ENCODE measurements at places on chromosomes 7 and 10. TPM values are rescaled to one million over a fixed set of nuclear protein-coding genes. Genes with fewer than 3 reads are reported as not detected.

OPTN gene
- total RNA-seq, result 34.8 TPM

PTTG1IP2 gene
- total RNA-seq, result not detected

IDI1 gene
- 45.8 TPM for total RNA-seq

ACTL6B gene
- not detected for total RNA-seq

DNA sequence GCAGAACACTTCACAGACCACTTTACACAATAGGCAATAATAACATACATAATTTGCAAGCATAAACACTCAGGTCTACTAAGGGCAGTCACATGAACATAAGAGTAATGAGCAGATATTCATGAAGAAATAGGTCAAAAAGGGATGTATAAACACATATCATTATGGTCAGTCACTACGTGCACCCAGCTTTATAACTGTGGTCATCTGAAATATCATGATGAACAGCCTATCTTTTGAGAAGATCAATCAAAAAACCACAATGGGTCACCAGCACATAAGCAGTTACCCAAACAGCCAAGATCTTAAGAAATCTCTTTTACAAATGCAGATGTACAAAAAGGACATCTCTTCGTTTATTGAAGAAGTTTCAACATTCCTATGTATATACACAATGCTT lies 35.5 kb upstream of the DRGX start:
- no peak overlapping the region for H3K27ac ChIP-seq
- H3K27me3 ChIP-seq, result no peaks in the 10 kb centered on the region
- DNase-seq, result no peak
- no peaks in the 10 kb centered on the region for H3K36me3 ChIP-seq
- no peaks in the 10 kb centered on the region for H3K4me1 ChIP-seq

DNA sequence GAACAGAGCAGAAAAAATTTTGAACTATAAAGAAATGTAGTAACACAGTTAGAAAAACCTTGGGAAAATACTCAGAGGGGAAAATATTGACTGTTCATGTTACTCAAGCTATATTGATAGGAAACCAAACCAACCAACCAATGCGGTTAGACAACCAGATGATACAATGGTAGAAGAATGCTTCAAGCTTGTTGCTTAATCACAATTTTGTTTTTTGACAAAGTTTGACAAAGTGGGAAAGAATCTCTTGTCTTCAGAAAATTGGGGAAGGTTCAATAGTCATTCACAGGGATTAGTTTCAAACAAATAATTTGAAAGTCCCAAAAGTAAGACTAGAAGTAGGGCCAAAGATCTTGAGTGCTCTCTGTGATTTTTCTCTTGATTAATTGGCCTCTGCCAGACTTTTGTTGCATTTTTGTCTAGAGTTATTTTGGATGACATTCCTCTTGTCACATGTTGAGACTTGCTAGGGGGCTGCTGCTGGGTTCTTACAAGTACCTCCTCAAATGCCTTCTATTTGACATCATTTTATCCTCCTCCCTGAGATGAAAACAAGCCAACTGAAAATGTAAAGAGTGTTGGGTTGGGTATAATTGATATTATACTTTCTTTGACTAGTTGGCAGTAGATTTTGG lies 233.1 kb upstream of the PHYHIPL start:
- H3K27me3 ChIP-seq, result peaks cover 15% of the 10 kb centered on the region
- H3K36me3 ChIP-seq, result no peaks in the 10 kb centered on the region
- H3K4me3 ChIP-seq, result no peak overlapping the region
- H3K4me1 ChIP-seq, result no peaks in the 10 kb centered on the region
- H3K27ac ChIP-seq, result no peak overlapping the region

- no peaks in the 10 kb centered on the region for H3K36me3 ChIP-seq
- peaks cover 1% of the 10 kb centered on the region for H3K4me1 ChIP-seq
- no peak for DNase-seq
- no peaks in the 10 kb centered on the region for H3K27me3 ChIP-seq
- no peak overlapping the region for H3K27ac ChIP-seq
Measured at GRCh38 chr10:24674892-24675632, 48.6 kb downstream of the ARHGAP21 start.

DNA sequence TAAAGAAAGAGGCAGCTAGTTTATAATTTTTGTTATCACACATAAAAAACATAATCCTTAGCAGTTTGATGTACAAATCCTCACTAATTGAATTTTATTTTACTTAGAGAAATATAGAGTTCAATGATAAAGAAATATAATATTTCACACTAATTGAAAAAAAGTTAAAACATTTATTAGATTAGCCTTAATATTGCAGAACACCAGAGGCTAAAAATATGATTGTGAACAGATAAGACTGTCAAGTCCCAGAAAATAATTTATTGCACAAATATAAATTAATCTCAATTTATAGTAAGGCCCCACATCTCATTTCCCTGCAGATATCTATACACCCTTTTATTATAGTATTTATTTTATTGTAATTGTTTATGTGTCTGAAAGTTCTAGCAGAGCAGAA lies 690.8 kb upstream of the PHF14 start:
- H3K27me3 ChIP-seq, result no peaks in the 10 kb centered on the region
- no peaks in the 10 kb centered on the region for H3K36me3 ChIP-seq
- DNase-seq, result no peak
- H3K4me3 ChIP-seq, result no peak overlapping the region
- no peak overlapping the region for H3K27ac ChIP-seq

DNA sequence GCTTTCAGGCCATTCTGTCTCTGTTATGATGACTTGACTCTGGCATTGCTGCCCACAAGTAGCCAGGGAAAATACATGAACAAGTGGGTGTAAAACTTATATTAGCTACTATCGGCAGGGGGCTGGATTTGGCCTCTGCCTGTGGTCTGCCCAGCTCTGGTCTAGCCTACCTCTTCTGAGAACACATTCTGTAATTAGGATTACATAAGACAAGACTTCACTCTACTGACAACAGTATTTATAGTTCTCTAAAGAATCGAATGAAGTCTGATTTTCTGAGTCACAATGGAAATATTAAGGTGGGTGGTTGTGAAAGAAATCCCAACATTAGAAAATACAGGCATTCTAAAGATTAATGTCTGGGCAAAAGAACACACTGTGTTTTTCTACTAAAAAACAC lies 55.5 kb downstream of the DLD start:
- peaks cover 14% of the 10 kb centered on the region for H3K4me1 ChIP-seq
- H3K36me3 ChIP-seq, result peaks cover 62% of the 10 kb centered on the region
- H3K27me3 ChIP-seq, result no peaks in the 10 kb centered on the region
- DNase-seq, result peak; percentile 47
- H3K4me3 ChIP-seq, result no peak overlapping the region

DNA sequence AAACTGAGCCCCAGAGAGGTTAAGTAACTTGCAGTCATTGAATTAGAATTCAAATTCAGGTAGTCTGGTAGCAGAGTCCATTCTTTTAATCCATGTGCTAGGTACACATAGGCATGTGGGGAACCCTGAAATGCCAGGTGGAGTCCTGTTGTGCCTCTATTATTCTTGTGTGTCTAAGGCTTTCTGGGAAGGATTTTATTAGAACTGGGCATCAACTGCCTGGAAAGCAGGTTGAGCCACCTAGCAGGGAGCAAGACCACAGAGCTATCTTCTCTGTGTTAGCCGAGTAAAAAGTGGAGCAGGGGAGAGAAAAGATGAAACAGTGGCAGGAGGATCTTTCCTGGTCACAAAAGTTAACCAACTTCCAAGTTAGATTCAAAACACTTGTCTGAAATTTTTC lies 494.6 kb downstream of the LRMDA start:
- DNase-seq, result no peak
- H3K36me3 ChIP-seq, result no peaks in the 10 kb centered on the region
- no peak overlapping the region for H3K27ac ChIP-seq
- no peaks in the 10 kb centered on the region for H3K4me1 ChIP-seq
- H3K4me3 ChIP-seq, result no peak overlapping the region
- peaks cover 7% of the 10 kb centered on the region for H3K27me3 ChIP-seq

Measured in IMR-90 (cell line).